Stimulated activated CD4-positive, alpha-beta T cell treated with anti-CD3 and anti-CD28 coated beads, TNF-alpha, amount 100 ng/mL, for 48 hours (primary cell): ENCODE measurements at places on chromosomes 16 and 17.

DNA sequence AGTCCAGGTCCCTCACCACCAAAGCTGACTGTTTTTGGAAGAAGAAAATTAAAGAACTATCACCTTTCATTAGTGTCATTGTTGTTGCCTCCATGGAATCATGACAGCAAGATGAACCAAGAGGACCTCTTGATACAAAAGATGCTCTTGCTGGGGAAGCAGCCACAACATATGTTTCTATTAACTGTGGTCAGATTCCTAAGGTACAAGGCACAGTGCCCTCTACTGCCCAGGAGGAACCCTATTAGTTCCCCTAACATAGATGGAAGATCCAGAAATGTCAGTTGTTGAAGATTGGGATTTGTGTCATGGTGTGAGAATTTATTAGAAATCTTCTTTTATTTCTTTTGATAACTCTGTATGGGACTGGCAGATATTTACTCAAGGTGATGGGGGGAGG is 188.2 kb upstream of the ANKFN1 start:
- DNase-seq, result no peak

DNA sequence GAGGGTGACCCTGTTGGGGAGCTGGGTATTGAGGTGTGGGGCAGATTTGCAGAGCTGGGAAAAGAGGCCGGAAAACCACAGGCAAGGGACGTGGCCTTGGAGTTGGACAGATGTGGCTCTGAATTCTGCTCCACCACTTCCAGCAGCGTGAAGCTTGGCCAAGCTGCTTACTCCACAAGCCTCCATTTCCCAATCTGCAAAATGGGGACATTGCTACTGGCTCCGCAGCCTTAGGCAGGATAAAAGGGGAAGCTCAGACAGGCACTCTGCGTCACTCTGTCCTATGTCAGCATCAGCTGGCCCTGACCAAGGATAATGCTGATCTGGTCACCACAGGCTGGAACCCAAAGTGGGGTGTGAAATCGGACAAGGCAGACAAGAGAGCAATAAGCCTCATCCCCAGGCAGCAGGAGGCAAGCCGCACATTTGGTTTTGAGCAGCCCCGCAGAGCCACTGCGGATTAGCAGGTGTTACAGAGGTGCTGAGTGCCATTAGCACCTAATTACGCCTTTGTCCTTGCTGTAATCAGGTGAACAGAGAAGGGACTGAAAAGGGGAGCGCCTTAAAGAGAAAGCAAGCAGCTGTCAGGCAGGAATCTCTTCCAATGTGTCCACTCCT is 54.8 kb downstream of the SDK2 start:
- no peak for DNase-seq

- DNase-seq, result no peak
Measured at GRCh38 chr17:50110591-50111349, 15.6 kb downstream of the PDK2 start.

DNA sequence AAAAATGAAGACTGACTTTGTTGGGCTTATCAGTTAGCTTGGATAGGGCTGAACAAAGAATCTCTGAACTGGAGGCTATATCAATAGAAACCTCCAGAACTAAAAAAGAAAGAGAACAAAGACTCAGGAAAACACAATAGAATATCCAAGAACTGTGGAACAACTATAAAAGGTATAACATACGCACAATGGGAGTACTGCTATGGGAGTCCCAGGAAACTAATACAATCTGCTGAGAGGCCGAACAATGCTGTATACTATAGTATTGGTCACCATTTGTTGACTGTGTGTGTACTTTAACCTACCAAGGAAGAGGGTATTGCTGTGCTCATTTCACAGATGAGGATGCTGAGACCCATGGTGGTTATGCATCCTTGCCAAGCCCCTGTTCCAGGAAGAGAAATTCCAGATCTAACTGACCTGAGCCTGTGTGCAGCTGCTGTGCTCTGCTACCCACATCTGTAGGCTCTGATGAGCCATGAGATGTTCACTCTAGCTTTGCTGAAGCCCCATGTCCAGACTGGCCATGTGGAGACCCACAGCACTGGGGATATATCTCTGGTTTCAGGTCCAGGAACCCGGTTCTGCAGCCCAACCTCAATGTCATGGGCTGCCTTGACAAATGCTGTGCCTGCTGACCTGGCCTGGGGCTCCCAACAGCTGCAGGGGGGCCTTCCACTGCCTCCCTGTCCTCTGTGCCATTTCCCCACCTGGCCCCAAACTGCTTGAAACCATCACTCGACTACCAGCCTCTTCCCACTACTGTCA is 254.3 kb upstream of the TNRC6C start:
- no peak for DNase-seq

DNA sequence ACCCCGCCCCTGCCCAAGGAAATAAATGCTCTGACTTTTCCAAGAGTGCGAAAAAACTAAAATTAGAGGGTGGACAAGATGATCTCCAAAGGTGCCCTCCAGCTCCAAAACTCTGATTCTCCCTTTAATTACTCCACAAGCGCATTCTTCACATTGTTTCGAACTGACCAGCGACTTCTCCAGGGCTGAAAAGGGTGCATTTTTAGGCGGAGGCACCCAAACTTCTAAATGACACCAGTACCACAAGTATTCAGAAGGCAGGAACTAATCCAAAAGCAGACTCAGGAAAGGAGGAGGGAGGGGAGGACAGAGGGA is 750 bp downstream of the ZFHX3 start:
- DNase-seq, result no peak

DNA sequence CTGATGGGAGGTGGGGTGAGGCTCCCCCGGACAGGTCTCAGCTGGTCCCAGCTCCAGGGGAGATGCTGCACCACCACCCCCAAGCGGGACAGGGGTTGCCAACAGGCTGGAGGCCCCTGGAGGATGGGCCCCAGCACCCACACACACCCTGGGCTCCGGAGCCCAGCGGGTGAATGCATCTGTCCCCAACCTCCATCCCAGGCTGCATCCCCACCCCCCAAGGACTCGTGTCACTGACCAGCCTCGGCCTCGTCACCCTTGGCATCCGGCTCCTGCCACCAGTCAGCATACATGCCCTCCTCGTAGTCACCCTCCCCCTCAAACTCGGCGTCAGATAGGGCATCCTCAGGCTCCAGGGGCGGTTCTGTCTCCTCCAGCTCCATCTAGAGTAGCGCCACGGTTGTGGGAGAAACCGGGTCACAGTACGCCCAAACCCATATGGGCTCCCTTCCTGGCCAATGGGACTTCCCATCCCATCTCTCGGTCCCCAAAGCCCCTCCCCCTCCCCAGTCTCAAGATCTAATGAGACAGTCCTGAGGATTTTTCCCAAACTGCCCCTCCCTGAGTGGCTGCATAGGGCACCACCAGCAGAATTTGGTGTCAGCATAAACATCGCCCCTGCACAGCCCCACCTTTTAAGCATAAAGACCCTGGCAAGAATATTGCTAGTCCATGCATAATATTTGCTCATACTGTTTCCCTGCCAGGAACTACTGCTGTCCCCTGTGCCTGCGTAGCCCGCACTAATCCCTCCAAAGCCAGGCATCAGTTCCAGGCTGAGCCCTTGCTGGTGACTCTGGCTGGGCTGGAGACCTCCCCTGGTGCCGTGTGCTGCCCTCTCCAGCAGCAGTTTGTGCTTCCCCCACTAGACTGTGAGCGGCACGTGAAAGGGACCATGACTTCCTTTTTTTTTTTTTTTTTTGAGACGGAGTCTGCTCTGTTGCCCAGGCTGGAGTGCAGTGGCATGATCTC is 8.4 kb downstream of the P3H4 start:
- DNase-seq, result no peak

- DNase-seq, result peak; percentile 28
Measured at GRCh38 chr16:49592546-49593423, 219.2 kb downstream of the C16orf78 start.

DNA sequence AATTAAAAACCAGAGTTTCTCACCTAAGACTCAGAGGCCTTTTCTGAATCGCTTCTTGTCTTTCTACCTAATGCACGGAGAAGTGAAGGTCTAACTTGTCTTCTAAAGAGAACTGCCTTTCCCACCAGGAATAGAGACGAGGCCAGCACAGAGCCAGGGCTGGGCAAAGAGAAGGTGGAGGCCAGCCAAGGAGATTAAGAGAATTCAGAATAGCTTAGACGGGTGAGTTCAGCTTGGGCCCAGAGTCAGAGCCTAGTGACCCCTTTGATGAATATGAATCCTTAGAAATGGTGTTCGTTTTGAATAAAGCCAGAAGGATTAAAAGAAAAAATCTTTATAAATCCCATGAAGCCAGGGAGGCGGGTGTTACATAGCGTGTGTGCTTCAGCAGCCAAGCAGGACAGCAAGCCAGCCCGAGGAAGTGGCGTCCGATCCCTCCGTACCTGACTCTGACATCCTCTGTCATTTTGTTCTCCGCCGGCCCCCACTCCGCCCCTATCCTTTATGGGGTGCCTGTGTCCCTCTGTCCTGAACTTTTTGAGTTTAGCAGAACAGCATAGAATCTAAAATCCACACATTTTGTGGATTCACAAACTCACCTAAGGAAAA is 7.4 kb downstream of the GSG1L2 start:
- DNase-seq, result no peak

DNA sequence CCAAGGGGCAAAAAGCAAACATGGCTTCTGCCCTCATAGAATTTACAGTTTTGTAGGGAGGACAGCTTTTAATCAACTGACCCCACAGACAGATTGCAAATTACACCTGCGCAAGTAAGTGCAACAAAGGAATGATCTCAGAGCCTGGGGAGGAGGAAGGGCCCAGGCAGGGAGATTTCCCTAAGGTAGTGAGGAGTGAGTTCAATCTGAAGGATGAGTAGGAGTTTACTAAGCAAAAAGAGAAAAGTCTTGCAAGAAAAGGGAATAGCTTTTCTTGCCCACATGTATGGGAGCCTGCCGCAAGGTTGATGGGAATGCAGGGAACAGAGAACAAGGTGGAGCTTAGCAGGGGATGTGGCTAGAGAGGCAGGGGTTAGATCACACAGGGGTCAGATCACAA is 1.6 kb upstream of the SOCS7 start:
- DNase-seq, result no peak

- DNase-seq, result no peak
Measured at GRCh38 chr17:7947651-7948050, 15.6 kb downstream of the CNTROB start.

GRCh38 chr17:82609655-82610054 is 38.6 kb downstream of the WDR45B start:
- no peak for DNase-seq

DNA sequence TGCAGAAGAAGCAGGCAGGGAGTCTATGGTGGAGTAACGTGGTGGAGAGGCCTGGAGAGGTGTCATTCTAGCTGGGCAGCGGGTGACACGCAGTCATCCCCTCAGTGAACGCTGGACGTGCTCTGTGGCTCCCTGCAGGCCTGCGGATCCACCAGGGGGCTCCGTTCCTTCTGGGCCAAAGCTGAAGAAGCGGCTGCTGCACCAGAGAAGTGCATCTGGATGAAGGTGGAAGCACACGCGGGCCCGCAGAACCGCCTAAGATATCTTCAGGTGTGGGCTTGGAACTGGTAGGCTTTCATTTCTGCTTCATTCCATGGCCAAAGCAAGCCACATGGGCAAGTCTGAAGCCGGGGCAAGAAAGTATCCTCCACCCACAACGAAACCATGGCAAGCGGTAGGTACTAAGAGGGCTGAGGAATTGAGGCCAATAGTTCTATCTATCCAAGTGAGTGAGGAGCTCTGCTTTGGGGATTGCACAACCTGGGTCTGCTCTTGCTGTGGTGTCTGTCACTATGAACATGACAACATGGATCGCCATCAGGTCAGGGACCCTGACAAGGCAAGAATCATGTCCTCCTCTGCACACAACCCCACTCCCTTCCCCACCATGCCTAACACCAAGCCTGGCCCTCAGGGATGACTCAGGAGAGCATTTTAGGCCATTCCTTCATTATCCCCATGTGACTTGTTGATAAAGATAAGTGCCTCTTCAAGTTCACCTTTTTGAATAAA is 78.9 kb upstream of the FBXO47 start:
- DNase-seq, result no peak
